ENCODE measurements at places on chromosomes 1 and 21. TPM values are rescaled to one million over a fixed set of nuclear protein-coding genes. Genes with fewer than 3 reads are reported as not detected.

NEGR1 gene
- 9.0 TPM for total RNA-seq

DNA sequence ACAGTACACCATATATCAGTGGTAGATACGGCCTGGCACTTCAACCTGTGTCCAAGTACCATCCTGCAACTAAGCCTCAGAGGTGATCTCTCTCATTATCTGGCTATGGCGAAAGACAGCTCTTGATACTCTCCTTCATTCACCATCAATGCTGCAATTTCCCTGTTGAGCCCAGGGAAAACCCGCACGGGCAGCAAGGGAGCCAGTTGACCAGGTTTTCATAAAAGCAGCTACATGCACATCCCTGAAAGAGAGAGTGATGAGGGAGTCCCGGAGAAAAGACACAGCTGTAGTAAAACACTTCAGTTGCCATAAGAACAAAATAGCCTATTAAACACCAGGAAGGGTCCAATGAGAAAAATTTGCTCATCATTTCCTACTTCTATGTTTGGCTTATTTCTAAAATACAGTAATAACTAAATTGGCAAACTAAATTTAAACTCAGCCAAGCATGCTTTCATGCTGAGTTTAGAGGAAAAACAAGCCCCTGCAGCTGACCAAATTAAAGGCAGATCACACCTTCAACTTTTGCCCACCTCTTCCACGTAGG is 68.3 kb downstream of the CAPZB start:
- no peak for DNase-seq

DNA sequence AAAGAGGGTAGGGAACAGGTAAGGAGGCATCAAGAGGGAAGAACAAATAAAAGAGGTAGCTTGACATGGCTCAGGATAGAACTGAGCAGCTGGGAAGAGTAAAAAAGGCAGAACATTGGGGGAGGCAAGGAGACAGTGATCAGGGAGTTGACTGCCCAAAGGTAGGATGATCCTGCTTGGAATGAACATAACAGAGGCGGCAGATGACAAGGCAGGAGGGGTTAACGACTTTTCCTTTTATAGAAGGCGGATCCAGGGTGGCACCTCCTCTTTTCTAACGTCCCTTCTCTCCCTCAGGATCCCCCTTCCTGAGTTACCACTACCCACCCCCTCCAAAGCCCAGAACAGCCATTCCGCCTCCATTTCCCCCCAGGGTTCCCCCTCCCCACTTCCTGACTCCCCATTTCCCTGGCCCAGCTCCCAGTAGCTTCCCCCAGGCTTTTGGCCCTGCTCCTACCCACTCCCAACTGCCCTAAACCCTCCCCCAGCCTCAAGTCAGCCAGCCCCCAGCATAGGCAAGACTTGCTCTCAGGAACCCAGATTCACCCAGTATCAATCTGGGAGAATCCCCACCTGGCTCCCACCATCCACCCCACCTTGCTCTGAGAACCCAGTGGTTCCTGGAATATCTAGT is 769 bp upstream of the ADAMTS4 start:
- peak; percentile 37 for DNase-seq

GRCh38 chr1:167092653-167093052 is 1.2 kb upstream of the STYXL2 start:
- no peak for DNase-seq

GRCh38 chr1:45585496-45586075 is 1.7 kb downstream of the NASP start:
- no peak for DNase-seq

WNT4 gene
- total RNA-seq, result 0.08 TPM

TCHH gene
- total RNA-seq, result not detected

IGSF8 gene
- 25.3 TPM for total RNA-seq

POU3F1 gene
- total RNA-seq, result 1.6 TPM

- no peak for DNase-seq
Observed at GRCh38 chr1:109897259-109897955, 13.2 kb upstream of the CSF1 start.

GRCh38 chr1:94314222-94314858 is 77.0 kb upstream of the ARHGAP29 start:
- no peak for DNase-seq
